NCI-H510A treated with DMSO at 0.1 percent for 48 hours (cell line): ENCODE measurements at places on chromosomes 12 and 14.

- no peak for DNase-seq
Measured at GRCh38 chr12:6307529-6307928, 3.0 kb upstream of the PLEKHG6 start.

DNA sequence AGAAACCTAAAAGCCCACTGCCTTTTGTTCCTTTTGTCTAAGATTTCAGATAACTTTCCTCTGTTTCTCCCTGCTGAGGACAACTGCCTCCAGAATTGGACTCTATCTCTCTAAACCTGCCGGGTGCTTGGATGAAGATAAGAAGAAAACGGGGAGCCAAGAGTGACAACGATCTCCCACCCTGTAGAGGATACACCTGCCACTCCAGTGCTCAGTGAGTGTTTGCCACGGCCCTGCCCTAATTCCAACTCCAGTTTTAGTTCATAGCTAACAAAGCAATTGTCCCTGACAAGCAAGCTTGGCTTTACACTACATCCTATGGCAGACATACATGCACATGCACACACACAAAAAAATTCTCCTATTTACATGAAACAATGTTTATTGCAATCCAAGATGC is 39.3 kb downstream of the EPS8 start:
- DNase-seq, result no peak

GRCh38 chr12:11854011-11854499 is 204.6 kb downstream of the ETV6 start:
- DNase-seq, result peak; percentile 54

- peak; percentile 50 for DNase-seq
Measured at GRCh38 chr14:33393895-33394368, 455.3 kb downstream of the NPAS3 start.

- DNase-seq, result peak; percentile 87
Measured at GRCh38 chr12:69779928-69780327, 41.3 kb downstream of the RAB3IP start.
